ENCODE measurements at places on chromosomes 6 and 20.
A peak's percentile ranks its signal among the peaks of the same experiment; 100 is the strongest.

DNA sequence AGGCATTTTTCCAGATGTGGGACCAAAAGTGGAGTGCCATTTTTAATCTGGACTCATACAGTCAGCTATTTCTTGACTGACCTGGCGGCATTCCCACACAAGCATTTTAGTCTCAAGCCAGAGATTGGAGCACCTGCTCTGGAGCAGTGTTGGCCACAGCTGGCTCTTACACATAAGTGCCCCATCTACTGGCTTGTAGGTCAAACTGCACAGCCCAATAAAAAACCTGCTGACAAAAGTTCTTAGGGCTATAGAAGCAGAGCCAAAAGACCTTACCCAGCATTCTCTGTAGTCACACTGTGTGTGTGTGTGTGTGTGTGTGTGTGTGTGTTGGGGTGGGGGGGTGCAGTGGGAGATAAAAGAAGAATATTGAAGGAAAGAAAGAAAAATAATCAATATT lies 38.6 kb upstream of the SENP6 start:
- DNase-seq: no peak

GRCh38 chr6:43627008-43627825 lies 1.8 kb downstream of the GTPBP2 start:
- DNase-seq: no peak

DNA sequence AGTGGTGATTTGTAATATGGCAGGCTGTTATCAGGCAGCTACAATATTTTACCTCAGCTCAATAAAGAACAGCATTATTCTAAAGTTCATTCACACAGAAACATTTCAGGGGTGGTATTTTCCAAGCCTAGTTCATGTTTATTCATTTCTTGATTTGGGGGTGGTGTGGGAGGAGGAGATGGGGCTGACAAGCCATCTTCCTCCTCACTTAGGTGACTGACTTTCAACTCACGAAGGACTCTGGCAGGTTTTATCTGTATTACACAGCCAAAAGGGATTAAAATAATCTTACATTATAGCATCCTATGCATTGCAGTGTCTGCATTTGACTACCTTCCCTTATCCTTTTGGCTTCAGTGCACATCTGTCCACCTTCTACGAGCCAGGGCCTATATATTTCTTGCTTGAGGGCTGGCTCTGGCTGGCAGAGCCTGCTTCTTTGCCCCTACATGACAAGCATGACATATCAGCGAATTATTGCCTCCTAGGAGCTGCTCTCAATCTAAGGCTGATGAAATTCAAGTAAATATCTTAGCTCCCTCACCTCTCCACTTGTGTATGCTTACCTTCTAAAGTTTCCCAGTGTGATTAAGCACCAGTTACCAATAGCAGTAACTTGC lies 20.0 kb downstream of the KHDRBS2 start:
- no peak for DNase-seq

DNA sequence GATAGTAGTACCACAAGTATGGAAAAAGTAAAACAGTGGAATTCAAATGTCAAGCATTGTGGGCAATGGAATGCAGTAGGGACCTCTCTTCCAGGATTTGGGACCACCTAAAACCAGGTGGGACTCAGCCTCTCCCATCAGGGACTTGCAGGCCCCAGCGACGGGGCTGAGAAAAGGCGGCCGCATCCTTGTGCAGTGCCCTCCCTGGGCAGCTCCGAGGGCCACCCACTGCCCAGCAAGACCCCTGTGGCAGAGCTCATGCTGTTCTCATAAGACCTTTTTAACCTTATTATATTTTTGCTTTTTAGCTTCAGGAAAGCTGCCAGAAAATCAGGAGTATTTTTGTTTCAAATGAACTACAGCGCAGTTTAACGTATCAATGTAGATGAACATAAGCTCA lies 142.6 kb upstream of the RPS6KA2 start:
- no peak for DNase-seq

GRCh38 chr6:12869816-12870432 lies 153.4 kb downstream of the PHACTR1 start:
- no peak for DNase-seq

DNA sequence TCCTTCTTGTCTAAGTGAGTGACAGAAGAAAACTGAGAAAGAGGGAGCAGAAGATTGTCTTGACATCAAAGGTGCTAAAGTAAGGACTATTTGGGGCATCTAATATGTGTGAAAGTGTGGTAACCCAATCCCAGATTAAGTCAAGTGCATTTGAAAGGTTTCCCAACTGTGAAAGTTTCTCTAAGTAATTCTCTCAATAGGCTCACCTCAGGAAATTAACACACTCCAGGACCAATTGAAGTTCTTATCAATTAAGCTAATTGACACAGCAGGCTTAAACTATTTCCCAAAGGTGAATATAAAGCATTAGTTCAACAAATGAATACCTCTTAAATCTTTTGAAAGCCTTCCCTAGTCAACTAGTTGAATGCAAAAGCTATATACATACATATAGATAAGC lies 212.8 kb upstream of the FUT9 start:
- no peak for DNase-seq

GRCh38 chr6:72218125-72218524 lies 331.8 kb downstream of the RIMS1 start:
- no peak for DNase-seq

DNA sequence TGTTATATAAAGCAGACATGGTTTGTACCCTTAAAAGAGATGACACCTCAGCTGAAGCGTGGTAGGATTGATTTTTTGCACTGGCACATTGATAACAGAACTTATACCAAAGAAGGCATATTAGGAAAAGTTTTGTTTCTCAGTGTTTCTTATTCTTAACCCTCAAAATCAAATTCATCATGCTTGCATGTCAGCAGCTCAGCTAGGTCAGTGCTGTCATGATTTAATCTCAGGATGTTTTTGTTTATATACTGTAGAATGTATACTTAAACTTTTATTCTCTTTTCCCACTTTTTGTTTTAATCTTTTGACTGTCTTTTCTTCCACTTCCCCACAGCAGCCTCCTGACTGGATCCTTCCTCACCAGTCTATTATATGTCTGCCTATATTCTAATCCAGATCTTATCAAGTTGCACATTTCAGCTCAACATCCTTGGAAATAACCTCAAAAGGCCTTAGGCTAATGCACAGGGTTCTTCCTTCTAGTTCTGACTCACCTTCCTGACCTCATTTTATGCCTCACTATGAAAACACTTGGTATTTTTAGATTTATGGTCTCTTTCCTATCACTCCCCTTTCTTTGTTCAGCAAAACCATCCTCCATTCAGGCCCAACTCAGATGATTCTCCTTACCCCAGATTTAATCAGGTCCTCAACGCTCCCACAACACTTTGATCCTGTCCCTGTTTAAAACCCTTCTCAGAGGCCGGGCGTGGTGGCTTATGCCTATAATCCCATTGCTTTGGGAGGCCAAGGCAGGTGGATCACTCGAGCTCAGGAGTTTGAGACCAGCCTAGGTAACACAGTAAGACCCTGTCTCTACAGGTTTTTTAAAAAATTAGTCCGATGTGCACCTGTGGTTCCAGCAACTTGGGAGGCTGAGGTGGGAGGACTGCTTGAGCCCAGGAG lies 7.2 kb downstream of the HEBP2 start:
- no peak for DNase-seq

GRCh38 chr20:605237-605636 lies 4.9 kb downstream of the TCF15 start:
- DNase-seq: no peak

DNA sequence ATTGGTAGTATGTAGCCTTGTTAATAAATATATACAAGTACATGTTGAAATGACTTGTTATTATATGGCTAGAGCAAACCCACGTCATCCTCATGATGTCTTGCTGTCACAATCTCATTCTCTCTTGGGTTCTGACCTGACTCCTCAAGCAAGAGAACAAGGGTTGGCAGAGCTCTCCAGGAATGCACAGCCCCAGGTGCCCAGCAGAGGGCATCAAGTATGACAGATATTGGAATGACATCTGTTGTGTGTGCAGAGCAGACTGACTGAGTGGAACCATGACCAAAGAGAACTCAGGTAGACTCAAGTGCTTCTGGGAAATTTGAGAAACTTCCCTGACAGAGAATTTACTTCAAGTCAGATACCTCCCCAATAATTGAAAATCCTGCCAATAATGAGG lies 90.6 kb downstream of the PAX1 start:
- DNase-seq: no peak

- DNase-seq: no peak
These were observed 76.6 kb upstream of the STXBP5 start for GRCh38 chr6:147127587-147127986.

DNA sequence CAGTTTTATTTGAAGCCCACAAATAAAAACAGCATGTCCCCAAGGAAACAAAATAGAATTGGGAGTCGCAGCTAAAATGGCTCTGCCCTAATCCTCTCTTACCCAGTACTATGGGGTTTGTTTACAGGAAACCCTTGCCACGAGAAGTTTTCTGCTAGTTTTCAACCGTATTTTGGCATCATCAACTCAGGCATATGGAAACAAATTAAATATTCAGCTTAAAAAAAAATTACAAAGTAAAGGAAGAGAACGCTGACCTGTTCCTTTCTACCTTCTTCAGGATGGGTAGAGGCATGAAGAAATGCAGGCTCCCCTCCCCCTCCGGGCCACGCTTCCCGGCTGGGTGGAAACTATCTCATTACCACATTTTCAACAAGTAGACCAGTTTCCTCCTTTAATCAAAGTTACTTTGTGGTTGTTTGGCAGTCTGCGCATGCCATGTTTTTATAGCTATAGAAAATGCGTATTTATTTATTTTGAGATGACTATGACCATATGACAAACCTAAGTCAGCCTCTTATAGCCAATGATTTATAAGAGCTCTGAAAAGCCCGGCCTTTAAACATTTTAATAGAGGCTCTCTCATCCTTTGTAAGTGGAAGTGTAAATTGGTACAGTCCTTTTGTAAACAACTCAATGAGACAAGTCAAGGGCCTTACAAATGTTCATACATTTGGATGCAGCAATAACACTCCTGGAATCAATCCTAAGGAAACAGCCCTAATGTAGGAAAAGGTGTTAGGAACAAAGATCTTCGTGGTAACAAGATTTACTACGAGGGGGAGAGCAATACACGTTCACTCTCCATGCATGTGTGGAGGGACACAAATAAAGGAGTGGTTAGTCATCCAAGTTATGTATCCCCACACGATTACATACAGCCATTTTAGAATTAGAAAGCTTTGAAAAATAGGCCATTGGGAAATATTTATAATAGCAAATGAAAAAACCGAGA lies 16.1 kb upstream of the ZNF217 start:
- DNase-seq: peak; percentile 67

DNA sequence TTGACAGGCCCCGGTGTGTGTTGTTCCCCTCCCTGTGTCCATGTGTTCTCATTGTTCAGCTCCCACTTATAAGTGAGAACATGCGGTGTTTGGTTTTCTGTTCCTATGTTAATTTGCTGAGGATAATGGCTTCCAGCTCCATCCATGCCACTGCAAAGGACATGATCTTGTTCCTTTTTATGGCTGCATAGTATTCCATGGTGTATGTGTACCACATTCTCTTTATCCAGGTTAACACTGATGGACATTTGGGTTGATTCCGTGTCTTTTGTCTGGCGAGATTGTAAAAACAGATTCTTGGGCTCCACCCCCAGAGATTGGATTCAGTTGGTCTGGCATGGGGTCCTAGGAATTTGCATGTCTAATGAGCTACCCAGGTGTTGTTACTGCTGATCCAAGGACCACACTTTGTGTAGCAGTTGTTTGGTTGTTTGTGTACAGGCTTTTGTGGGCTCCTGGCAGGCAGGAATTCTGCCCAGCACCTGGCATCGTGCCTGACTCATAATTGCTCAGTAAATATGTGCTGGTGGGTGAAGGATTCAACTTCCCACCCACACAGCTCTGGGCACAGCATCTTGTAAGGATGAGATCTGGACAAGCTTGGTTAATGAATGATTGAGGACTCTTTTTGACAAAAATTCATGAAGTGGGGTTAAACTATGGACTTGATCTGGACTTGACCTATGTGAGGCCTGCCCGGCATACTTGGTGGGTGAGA lies 5.2 kb downstream of the TOX2 start:
- no peak for DNase-seq

DNA sequence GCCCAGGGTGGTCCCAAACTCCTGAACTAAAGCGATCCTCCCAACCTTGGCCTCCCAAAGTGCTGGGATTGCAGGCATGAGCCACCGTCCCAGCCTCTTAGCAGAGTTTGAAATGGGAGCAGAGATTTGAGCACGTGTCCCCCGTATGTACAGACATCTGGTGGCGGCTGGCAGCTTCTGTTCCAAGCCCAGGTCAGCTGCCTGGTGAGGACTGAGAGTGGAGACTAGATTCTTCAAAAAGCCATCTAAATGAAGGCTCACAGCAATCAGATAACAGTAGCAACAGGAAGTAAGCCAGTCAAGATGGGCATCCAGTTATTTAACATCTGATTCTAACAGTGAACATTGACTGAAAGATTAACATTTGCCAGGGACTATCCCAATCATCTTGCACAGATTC lies 128.1 kb upstream of the AKAP12 start:
- DNase-seq: no peak

- DNase-seq: no peak
These were observed 42.8 kb upstream of the PCMTD2 start for GRCh38 chr20:64212755-64213154.

DNA sequence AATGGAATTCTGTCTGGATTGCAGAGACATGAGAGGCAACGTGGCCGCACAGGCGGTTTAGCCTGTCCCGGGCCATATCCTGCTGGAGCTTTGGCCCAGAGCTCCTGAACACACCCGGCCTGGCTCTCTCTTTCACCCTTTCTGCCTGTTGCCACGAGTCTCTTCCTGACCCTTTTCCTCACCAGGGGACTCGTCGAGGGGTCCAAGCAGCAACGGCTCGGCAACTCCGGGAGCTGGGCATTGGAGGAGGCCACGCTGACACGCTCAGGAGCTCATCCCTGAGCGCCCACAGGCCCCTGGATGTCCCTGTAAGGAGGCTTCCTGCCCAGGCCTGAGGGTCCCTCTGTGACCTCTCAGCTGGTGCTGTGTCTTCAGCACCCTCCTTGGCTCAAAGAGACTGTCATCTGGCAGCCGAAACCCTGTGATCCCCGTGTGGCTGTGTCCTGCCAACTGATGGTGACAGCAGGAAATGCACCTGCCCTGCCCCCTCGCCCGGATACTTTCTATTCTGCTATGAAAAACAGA lies 103.8 kb downstream of the RNASET2 start:
- DNase-seq: no peak

- DNase-seq: no peak
These were observed 52.1 kb upstream of the CD93 start for GRCh38 chr20:23138226-23138625.

DNA sequence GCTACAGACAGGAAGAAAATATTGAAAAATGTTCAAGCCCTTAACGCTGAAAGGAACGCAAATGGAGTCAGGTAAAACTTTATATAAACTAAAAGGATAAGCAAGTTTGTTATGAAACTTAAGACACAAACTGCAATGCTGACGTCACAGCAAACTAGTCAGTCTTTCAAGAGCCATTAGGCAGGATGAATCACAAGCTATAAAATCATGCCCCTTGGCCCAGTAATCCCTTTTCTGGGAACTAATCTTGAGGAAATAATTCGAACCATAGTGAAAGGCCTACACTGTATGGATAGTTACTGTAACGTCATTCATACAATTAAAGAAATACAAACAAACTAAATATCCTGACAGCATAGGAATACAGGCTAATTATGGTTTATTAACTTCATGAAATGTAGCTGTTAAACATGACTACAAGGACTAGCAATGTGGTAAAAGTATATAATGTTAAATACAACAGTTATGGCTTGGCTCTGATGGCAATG lies 42.7 kb upstream of the HINT3 start:
- no peak for DNase-seq

All from effector memory CD8-positive, alpha-beta T cell (primary cell).